ENCODE measurements at places on chromosomes 3 and 15. TPM values are rescaled to one million over a fixed set of nuclear protein-coding genes. Genes with fewer than 3 reads are reported as not detected.

DNA sequence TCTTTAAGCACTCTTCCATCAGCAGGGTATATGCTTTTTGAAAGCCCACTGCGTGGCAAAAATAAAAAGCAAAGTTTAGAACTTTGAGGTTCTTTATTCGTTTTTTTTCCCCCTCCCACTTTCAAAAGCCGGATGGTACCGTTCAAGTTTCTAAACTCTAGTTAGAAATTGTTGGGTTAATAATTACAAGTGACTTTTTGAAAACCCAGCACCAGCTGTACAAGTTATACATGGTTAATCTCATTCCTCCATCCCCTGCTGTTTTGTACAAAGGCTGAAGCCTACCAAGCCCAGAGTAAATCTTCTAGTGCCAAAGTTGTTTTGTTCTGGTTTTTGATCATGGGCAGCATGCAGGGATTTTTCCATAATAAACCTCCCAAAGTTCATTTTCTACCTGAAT, 48.6 kb downstream of the WDR72 start:
- no peak for DNase-seq

- DNase-seq: no peak
These were observed 78.8 kb downstream of the MCF2L2 start for GRCh38 chr3:183349421-183350157.

DNA sequence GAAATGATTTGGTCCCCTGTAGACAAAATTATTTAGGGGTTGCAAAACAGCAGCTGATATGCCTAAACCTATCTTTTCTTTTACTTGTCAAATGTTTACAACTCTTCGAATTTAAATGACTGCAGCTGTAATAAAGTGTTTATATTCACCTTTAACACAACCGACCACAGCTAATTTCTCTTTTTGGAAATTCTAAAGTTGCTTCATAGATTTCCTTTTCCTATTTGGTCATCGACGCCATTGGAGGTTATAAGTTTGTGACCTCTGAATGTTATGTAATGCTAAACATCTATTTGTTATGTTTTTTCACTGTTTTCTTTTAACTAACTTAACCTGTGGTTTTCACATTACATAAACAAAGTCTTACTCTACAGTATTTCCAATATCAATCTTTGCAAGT, 1094.9 kb upstream of the EPHA6 start:
- DNase-seq: no peak

DNA sequence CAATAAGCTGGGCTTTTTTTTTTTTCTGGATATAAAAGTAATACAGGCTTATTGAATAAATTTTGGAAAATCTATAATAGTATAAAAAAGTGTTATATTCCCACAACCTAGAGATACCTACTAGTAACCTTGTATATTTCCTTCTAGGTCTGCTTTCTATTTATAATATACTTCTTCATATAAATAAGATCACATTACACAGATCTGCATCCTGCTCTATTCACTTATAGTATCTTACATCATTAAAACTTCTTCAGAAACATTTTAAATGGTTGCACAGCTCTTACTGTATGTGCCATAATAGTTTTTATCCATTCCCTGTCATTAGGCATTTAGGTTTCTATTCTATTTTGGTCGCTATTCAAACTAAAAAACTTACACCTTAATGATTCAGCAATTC, 87.0 kb upstream of the TTBK2 start:
- no peak for DNase-seq

Gene SLC6A1
- not detected for total RNA-seq
